Activated naive CD4-positive, alpha-beta T cell treated with Interleukin-2 at 50 U/mL for 16 hours (primary cell): ENCODE measurements at places on chromosomes 13 and 19.

- no peak for DNase-seq
These were observed 2.7 kb downstream of the CNMD start for GRCh38 chr13:52736891-52737290.

DNA sequence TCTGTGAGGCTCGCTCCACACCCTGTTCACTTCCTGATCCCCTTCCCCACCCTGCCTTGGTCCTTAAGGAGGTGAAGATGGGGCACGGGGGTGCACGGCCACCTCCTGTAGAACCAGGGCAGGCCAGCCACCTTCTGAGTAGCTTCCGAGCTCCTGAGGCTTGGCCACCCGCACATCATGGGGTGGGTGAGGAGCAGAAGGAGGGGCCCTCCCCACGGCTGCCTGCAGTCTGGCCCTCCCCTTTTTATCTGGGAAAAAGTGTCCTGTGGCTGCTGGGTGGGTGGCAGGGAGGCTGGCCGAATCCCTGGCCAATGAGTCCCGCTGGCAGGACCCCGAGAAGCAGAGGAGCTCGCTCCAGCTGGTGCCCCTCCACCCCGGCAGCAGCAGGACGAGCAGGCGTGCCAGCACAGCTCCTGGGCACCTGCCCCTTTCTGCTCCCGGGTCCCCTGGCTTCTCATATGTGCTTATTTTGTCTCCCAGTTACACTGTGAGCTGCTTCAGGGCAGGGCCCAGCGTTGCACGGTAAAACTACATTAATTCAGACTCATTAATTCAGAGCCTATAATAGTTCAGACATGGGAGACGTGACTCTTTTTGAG, 135.0 kb downstream of the KDM4B start:
- DNase-seq, result no peak

GRCh38 chr13:103961784-103962183, 895.6 kb upstream of the SLC10A2 start:
- no peak for DNase-seq

DNA sequence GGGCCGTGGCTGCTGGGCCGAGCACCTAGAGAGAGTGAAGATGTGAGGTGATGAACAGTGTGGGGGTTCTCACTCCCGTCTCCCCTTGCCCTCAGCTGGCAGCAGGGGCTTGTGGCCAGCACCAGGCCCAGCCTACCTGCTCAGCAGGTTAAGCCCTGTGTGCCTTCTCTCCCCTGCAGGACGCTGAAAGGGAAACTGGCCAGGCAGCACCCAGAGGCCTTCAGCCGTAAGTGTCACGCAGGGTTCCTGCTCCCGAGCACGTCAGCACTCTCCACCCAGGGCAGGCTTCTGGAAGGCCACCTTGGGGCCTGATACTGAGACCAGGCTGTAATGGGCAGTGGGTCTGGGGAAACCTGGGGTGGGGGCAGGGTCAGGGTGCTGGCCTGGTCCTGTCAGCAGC, 4.7 kb upstream of the UBA52 start:
- DNase-seq, result no peak

DNA sequence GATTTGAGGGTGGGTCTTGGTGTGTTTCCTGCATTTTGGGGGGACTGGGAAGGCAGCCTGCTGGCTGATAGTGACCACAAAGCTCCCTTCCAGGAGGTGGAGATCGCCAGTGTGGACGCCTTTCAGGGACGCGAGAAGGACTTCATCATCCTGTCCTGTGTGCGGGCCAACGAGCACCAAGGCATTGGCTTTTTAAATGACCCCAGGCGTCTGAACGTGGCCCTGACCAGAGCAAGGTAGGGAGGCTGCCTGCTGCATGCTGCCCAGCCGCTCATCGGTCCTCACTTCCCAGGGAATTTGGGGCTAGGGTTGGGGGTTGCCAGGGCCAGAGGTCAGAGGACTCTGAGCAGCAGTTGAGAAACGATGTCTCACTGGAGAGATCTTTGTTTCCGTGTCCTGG, 30.2 kb downstream of the UPF1 start:
- DNase-seq, result no peak

DNA sequence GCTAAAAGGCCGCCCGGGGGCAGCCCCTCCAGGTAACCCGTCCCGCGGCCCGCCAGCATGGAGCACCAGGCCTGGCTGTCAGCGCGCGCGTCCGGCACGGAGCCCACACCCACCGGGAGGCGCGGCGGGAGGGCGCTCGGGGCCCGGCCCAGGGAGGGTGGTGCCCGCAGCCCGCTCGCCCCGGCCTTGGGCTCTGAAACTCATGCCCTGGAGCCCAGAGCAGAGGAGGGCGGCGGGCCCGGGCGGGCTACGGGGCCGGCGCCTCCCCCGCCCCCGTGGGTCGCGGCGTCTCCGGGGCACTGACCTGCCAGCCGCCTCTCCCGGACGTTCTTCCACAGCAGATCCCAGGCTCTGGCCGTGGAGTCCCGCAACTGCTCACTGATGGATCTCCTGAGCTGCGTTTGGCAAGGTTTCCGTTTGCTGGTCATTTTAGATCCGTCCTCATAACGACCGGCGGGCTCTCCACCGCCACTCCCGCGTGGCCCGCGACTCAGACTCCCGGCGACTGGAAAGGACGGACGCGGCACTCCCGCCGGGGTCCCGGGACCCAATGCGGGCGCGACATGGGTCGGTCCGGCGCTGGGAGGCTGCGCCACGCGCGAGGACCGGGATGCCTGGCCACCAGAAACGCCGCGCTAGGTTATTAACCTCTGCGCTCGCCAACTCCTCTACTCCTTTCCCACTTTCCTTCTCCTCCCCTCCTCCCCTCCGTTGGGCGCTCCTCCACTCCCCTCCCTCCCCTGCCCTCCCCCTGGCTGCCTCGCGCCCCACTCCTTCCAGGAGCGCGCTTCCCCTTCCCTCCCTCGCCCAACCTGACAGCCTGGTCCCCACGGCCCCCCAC, 64.7 kb upstream of the STARD13 start:
- no peak for DNase-seq

DNA sequence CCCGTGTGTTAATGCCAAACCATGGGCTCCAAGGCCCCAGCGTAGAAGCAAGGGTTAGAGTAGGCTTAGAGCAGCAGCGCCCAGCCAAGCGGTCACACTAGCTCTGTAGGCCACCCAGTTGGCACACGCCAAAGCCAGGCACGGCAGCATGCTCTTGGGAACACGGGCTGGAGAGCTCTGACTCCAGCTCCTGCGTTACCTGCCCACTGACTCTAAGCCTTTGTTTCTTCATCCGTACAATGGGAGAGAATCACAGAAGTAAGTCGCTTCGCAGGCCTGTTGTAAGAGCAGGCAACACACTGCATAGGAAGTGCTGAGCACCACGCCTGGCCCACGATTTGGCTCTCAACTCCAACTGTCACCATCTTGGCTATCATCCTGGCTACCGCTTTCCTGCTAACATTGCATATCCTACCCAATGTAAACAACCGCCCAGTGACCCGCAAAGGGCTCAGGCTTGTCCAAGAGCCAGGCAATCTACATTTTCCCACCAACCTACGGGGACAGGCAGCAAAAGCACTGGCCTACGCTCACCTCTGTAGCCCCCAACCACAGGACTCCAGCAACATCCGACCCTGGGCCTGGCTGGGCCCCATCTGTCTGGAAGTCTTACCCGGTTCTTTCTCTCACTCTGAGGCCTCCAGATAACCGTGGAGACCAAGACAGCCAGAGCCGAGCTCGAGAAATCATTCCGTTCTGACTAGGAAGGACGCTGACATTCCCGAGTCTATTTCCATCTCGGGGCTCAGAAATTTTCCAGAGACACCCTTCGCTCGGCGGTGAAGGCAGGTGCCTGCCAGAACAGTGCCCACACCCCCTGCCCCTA, 91.5 kb upstream of the ZNF507 start:
- no peak for DNase-seq

GRCh38 chr13:77878190-77878589, 40.4 kb downstream of the EDNRB start:
- DNase-seq, result no peak

- DNase-seq, result no peak
These were observed 9.1 kb downstream of the FFAR2 start for GRCh38 chr19:35457173-35457572.
